ENCODE measurements at places on chromosomes 6 and 20.

DNA sequence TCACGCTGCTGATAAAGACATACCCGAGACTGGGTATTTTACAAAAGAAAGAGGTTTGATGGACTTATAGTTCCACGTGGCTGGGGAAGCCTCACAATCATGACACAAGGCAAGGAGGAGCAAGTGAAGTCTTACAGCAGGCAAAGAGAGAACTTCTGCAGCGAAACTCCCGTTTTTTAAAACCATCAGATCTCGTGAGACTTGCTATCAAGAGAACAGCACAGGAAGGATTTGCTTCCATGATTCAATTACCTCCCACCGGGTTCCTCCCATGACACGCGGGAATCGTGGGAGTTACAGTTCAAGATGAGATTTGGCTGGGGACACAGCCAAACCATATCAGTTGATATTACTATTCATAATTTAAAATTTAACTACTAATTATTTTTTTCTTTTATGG is 157.3 kb upstream of the ATXN1 start:
- no peak overlapping the region for H3K4me3 ChIP-seq
- H3K27ac ChIP-seq: no peak overlapping the region
- no peak for DNase-seq
- H3K27me3 ChIP-seq: peaks cover 27% of the 10 kb centered on the region

GRCh38 chr6:75830959-75831885 is 82.2 kb downstream of the MYO6 start:
- peaks cover 2% of the 10 kb centered on the region for H3K4me1 ChIP-seq
- no peak overlapping the region for H3K4me3 ChIP-seq
- no peak for DNase-seq
- peaks cover 5% of the 10 kb centered on the region for H3K36me3 ChIP-seq

- no peaks in the 10 kb centered on the region for H3K27me3 ChIP-seq
- no peak overlapping the region for H3K4me3 ChIP-seq
- H3K27ac ChIP-seq: no peak overlapping the region
- no peak for DNase-seq
Measured at GRCh38 chr6:3984494-3984893, 94.4 kb downstream of the FAM217A start.

DNA sequence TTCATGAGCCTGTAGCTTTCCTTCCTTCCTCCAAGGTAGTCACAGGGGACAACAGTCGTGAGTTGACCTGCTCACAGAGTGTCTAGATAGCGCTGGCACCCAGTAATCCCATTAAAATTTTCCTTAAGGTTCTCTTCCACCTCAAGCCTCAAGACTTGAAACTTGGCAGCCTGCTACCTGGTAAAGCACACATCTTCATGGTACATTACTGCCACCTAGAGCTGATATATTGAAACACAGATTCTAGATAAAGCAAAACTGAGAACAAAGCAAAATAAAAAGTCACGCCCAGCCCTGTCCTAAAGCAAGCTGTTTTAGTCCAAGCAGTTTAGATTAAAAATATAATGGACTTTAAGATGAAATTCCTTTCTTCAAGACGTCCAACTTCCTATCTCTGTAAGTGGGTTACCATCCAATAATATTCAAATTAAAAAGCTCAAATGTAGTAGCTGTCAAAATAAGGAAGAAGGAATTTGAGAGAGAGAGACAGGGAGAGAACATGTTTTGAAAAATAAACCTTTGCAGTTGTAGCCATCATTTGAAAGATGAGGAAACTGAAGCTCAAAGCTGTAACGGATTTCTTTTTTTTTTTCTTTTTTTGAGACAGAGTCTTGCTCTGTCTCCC is 50.7 kb upstream of the CD83 start:
- H3K4me1 ChIP-seq: peaks cover 8% of the 10 kb centered on the region
- H3K36me3 ChIP-seq: peaks cover 3% of the 10 kb centered on the region
- DNase-seq: no peak
- H3K27ac ChIP-seq: peak overlapping the region; percentile 9
- no peak overlapping the region for H3K4me3 ChIP-seq

DNA sequence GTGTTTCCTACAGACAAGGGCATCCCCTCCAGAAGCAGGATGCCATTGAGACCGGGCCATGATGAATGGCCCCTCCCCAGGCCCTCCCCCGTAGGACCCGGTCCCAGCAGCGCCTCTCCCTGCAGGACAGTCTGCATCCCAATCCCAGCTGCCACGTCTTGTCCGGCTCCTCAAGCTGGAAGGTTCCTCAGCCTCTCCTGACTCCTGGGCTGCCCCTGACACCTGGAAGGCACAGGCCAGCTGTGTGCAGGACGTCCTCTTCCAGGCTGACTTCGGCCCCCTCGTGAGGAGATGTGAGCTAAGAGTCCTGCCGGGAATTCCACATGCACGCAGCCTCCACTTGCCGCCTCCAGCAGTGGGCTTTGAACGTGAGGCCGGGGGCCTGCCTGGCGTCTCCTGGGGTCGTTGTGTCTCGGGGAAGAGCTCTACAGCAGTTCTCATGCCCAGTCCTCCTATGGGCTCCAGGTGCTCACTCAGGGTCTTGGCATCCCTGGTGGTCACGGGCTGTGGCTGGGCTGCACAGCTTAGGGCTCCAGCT is 64.4 kb downstream of the TAF4 start:
- peaks cover 3% of the 10 kb centered on the region for H3K4me1 ChIP-seq
- no peak overlapping the region for H3K27ac ChIP-seq
- peaks cover 10% of the 10 kb centered on the region for H3K36me3 ChIP-seq
- H3K27me3 ChIP-seq: no peaks in the 10 kb centered on the region

GRCh38 chr6:444653-445275 is 53.2 kb downstream of the IRF4 start:
- H3K36me3 ChIP-seq: no peaks in the 10 kb centered on the region
- H3K27me3 ChIP-seq: no peaks in the 10 kb centered on the region
- DNase-seq: peak; percentile 46
- peaks cover 43% of the 10 kb centered on the region for H3K4me1 ChIP-seq
- peak overlapping the region; percentile 92 for H3K27ac ChIP-seq

- H3K27ac ChIP-seq: no peak overlapping the region
- H3K4me3 ChIP-seq: no peak overlapping the region
- no peaks in the 10 kb centered on the region for H3K27me3 ChIP-seq
- no peak for DNase-seq
- peaks cover 13% of the 10 kb centered on the region for H3K4me1 ChIP-seq
- H3K36me3 ChIP-seq: no peaks in the 10 kb centered on the region
Measured at GRCh38 chr6:107770541-107770940, 53.6 kb downstream of the SCML4 start.

- peak; percentile 20 for DNase-seq
- H3K36me3 ChIP-seq: peaks cover 4% of the 10 kb centered on the region
- peak overlapping the region; percentile 76 for H3K4me3 ChIP-seq
- peak overlapping the region; percentile 77 for H3K27ac ChIP-seq
Measured at GRCh38 chr6:130223508-130223907, 757 bp upstream of the SAMD3 start.

- H3K36me3 ChIP-seq: peaks cover 6% of the 10 kb centered on the region
- no peaks in the 10 kb centered on the region for H3K27me3 ChIP-seq
- H3K4me1 ChIP-seq: peaks cover 7% of the 10 kb centered on the region
- no peak overlapping the region for H3K4me3 ChIP-seq
- DNase-seq: no peak
- no peak overlapping the region for H3K27ac ChIP-seq
Measured at GRCh38 chr6:37311741-37312473, 41.9 kb upstream of the RNF8 start.

GRCh38 chr6:147390909-147391536 is 117.5 kb upstream of the SAMD5 start:
- H3K27me3 ChIP-seq: no peaks in the 10 kb centered on the region
- H3K36me3 ChIP-seq: no peaks in the 10 kb centered on the region
- H3K27ac ChIP-seq: no peak overlapping the region
- no peak for DNase-seq

GRCh38 chr20:5160882-5161281 is 34.1 kb downstream of the CDS2 start:
- H3K36me3 ChIP-seq: no peaks in the 10 kb centered on the region
- H3K4me3 ChIP-seq: no peak overlapping the region
- no peak overlapping the region for H3K27ac ChIP-seq
- DNase-seq: no peak

DNA sequence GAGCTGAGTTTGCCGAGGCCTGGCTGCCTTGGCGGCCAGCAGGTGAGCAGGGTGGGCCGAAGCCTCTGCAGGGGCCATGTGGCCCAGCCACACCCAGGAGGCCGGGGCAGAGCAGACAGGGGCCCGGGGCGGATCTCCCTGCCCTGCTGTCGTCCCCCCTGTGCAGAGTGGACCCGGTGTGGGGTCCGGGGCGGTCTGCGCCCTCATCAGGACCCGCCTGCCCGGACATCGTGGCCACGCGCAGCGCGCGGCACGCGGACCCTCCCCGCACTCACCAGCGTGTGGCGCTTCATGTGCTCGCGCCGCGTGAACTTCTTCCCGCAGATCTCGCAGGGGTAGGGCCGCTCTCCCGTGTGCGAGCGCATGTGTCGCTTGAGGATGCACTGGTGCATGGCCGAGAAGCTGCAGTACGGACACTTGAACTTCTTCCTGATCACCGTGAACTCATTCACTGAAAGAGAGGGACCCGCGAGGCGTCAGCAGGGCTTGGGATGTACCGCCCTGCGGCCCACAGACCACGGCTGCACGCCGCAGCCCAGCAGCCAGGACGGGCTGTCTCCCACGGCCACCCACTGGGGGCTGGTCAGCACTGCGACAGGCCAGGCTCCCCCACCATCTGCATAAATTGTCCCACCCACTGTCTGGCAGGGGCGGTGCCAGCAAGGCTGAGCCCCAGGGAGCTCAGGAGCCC is 13.0 kb downstream of the SLC2A4RG start:
- no peaks in the 10 kb centered on the region for H3K36me3 ChIP-seq
- H3K4me3 ChIP-seq: no peak overlapping the region
- no peaks in the 10 kb centered on the region for H3K27me3 ChIP-seq
- no peak overlapping the region for H3K27ac ChIP-seq
- peaks cover 14% of the 10 kb centered on the region for H3K4me1 ChIP-seq

- no peaks in the 10 kb centered on the region for H3K27me3 ChIP-seq
- H3K27ac ChIP-seq: peak within 1 kb of the TSS; percentile 94
- DNase-seq: peak; percentile 63
- H3K4me1 ChIP-seq: peaks cover 21% of the 10 kb centered on the region
- H3K36me3 ChIP-seq: peaks cover 2% of the 10 kb centered on the region
Measured at GRCh38 chr6:143060806-143061596, at the start of gene AIG1. Gene AIG1 (plus strand): TSS chr6:143060889. CDS start chr6:143060926, 37 bp downstream.

- DNase-seq: no peak
- H3K27ac ChIP-seq: peak overlapping the region; percentile 97
- peaks cover 11% of the 10 kb centered on the region for H3K36me3 ChIP-seq
Measured at GRCh38 chr6:158761746-158762145, 57.4 kb downstream of the EZR start.

- peaks cover 14% of the 10 kb centered on the region for H3K27me3 ChIP-seq
- no peak overlapping the region for H3K4me3 ChIP-seq
- H3K4me1 ChIP-seq: no peaks in the 10 kb centered on the region
- H3K27ac ChIP-seq: no peak overlapping the region
- no peak for DNase-seq
Measured at GRCh38 chr6:159404296-159404695, 235.1 kb downstream of the FNDC1 start.

DNA sequence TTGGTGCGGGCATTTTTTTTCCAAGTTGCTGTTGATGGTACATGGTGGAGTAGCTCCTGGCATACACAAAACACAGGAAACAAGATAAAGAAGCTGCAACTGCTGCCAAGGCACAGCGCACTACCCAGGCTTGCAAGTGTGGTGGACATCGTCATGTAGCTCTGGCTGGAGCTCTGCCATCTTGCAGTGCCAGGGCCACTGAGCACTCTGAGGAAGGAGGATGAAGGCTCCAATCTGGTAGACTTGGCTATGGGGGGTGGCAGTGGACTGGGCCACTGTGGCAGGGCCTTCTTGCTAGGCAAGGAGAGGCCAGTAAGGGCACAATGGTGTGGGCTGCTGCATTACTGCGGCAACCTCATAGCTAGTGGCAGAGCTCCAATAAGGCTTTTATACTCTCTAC is 263.5 kb downstream of the CENPW start:
- no peaks in the 10 kb centered on the region for H3K27me3 ChIP-seq
- no peaks in the 10 kb centered on the region for H3K36me3 ChIP-seq
- no peak for DNase-seq
- H3K4me3 ChIP-seq: no peak overlapping the region
- no peak overlapping the region for H3K27ac ChIP-seq

GRCh38 chr6:156582509-156582992 is 194.6 kb upstream of the ARID1B start:
- H3K4me3 ChIP-seq: no peak overlapping the region
- H3K27me3 ChIP-seq: peaks cover 13% of the 10 kb centered on the region
- H3K4me1 ChIP-seq: no peaks in the 10 kb centered on the region
- no peaks in the 10 kb centered on the region for H3K36me3 ChIP-seq
- H3K27ac ChIP-seq: no peak overlapping the region

DNA sequence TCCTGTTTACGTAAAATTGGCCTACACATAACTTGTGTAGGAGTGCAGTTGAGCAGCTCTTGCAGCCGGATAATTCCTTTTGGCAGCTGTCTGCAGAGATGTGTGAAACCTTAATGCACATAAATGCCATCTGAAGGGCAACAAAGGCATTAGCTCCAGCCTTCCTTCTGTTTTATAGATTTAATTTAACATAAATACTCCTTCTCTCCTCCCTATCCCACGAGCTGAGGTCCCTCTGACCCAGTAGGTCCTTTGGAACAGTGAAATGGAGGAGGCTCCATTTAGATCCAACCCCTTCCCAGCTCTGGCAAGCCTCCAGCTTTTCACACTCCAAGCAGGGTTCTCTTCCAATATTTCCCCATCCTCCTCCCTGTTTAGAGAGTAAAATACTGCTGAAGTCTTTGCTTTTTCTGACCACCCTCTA is 6.5 kb downstream of the PLEKHG1 start:
- H3K4me1 ChIP-seq: peaks cover 8% of the 10 kb centered on the region
- peaks cover 31% of the 10 kb centered on the region for H3K27me3 ChIP-seq
- H3K4me3 ChIP-seq: no peak overlapping the region
- peaks cover 3% of the 10 kb centered on the region for H3K36me3 ChIP-seq

DNA sequence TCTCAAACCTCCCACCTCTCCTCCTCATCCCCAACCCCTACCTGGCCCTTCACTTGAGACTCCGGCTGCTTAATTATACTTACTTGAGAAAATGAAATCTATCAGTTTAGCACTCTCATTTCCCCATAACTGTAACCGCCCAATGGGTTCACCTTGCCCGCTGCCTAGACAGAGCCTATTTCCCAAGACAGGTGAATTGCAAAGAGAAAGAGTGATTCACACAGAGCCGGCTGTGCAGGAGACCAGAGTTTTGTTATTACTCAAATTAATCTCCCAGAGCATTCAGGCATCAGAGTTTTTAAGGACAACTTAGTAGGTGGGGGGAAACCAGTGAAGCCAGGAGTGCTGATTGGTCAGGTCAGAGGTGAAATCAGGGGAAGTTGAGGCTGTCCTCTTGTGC is 301.4 kb upstream of the CDYL start:
- no peaks in the 10 kb centered on the region for H3K4me1 ChIP-seq
- no peaks in the 10 kb centered on the region for H3K36me3 ChIP-seq
- peaks cover 8% of the 10 kb centered on the region for H3K27me3 ChIP-seq
- no peak overlapping the region for H3K27ac ChIP-seq
- no peak for DNase-seq
